ENCODE measurements at places on chromosomes 4 and X. TPM values are rescaled to one million over a fixed set of nuclear protein-coding genes. Genes with fewer than 3 reads are reported as not detected.
A peak's percentile ranks its signal among the peaks of the same experiment; 100 is the strongest.

- no peak for DNase-seq
Observed at GRCh38 chrX:118884552-118885138, 61.0 kb downstream of the ZCCHC12 start.

DNA sequence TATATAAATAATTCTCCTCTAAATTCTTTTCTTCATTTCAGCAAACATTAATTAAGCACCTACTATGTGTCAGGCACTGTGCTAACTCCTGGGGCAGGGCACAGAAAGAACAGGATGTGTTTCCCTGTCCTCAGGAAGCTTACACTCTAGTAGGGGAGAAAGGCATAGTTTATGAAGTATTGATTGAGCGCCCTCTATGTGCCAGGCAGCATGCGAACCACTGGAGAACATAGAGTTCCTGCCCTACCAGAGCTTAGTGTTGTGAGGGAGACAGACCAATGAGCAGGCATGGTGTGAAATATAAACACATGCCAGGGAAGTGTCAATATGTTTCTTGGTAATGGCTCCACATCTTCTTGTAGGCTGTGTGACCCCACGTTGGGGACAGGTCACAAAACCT, 3.7 kb downstream of the ADGRG4 start:
- no peak for DNase-seq

FREM3 gene
- total RNA-seq = not detected

GRCh38 chr4:139560406-139561104, 4.5 kb upstream of the SETD7 start:
- DNase-seq = no peak

CCNG2 gene
- total RNA-seq = 38.0 TPM

DNA sequence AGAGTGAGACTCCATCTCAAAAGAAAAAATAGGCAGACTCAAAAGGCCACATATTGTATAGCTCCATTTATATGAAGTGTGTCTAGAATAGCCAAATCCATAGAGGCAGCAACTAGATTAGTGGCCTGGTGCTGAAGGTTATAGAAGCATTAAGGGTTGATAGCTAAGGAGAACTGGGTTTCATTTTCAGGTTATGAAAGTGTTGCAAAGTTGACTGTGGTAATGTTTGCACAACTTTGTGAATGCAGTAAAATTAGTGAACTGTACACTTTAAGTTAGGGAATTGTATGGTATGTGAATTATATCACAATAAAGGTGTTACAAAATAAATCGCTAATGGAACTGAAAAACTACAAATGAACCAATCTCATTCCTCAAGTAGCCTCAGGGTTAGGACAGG, 28.3 kb downstream of the TXLNG start:
- DNase-seq = no peak

DNA sequence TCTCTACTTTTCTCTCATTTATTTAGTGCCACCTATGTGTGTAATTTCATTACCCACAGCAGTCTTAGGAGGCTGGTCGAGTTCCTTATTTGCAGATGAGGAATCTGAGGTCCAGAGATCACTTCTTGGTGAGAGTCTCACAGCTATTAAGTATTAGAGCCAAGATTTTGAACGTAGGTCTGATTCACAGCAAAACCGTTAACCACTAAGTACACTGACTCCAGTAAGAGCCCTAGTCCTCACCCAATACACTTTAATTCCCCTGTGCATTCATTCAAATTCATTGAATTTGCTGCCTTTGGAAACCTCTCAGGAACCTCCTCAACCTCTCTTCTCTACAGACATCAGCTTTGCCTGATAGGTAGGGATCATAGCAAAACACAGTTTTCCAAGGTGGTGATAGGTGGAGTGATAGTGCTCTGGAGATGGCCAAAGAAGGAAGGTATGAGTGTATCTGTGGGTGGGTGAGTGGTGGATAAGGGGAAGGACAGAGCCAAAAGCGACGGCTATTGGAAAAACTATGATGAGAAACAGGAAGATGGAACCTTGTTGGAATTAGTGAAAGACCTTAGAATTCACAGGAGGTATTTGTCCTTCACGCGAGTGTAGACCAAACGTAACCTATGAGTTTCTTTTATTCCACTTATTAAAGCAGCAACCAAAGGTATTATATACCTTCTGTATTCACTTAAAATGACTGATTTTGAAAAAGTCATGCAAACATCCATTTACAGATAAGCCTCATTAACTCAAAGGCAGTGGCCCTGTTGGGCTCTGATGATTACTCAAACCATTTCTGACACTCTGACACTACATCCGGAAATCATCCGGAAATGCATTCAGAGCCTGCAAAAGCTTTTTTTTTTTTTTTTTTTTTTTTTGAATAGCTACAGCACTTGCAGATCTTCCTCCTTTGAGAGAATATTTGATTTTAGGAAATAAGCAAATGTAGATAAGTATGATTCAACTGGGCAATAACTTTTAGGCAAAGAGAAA, 6.3 kb downstream of the FMR1 start:
- DNase-seq = no peak

IRAK1 gene
- total RNA-seq = 114 TPM

- no peak for DNase-seq
Observed at GRCh38 chr4:169144061-169144600, 126.6 kb downstream of the SH3RF1 start.

GRCh38 chr4:73259571-73260090, 1.0 kb upstream of the ANKRD17 start:
- no peak for DNase-seq

GRCh38 chr4:76755756-76756155, 142.2 kb downstream of the SOWAHB start:
- no peak for DNase-seq

- no peak for DNase-seq
Observed at GRCh38 chrX:125646195-125646594, 326.5 kb downstream of the TEX13C start.

- DNase-seq = no peak
Observed at GRCh38 chr4:139521754-139522401, 34.1 kb downstream of the SETD7 start.

GUCY1A1 gene
- total RNA-seq = 88.1 TPM

DNA sequence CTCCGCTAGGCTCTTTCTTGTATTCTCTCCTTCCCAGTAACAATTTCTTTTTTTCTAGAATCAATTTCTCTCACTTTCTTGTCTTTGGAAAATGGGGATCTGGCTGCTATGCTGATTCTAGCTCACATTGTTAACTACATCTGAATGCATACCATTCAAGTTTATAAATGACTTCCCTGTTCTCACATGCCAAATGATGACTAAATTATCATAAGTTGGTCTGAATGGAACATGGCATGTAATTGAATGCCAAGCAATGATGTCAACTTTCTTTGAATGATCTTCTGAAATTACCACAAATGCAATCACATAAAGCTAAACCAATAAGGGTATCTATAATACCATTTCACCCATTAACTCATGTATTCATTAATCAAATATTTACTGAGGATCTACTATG, 2.7 kb upstream of the ITM2A start:
- no peak for DNase-seq

PPA2 gene
- total RNA-seq = 91.3 TPM

DNA sequence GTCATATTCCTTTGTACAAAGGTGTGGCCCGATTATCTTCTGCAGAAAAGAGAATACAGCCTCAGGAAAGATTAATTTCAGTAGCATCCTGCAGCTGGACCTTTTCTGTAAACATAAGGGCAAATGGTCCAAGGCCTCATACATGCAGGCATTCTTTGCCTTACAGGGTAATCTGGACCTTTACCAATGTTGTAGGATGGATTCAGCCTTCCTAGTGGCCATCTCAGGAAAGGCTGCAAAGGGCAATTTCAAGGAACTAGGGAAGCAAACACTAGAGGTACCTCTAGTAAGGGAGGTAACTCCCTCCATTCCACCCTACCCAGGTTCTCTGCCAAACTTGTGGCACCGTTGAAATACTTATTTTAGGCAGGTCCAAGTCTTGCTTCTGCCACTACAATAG, 43.0 kb downstream of the UGT2B28 start:
- no peak for DNase-seq

FANCB gene
- total RNA-seq = 2.0 TPM

DNA sequence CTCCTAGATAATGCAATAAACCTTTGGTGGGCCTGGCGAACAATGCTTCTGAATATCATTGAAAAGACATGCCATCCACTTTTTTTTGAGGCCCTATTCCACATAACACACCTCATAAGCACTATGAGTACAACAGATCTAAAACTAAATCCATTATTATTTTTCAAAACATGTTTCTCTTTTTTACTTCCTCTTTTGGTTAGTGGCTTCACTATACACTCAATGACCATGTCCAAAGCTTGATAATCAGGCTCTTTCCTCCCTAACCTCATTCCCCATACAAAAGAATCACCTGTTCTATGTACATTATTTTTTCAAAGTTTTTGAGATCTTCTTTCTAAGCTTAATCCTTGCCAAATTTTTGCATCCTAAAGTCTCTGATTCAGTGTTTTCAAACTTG, 20.4 kb upstream of the NPY2R start:
- no peak for DNase-seq

DNA sequence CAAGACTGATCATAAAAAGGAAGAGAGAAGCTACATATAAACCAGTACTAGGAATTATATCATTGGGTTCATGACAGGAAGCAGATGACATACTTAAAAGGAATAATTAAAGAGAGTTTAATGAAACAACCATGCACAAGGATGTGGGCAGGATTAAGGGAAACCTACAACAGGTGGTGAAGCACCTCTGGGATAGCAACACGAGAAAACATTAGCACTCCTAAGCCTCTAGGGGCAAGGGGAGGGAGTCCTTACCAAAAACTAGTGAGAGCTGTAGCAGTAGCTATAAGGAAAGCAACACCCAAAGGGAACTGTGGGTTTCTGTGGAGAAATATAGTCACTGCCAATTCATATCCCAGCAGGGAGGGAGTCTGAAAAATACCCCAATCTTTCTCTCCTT, 7.2 kb upstream of the THOC2 start:
- no peak for DNase-seq

SNCA gene
- 25.5 TPM for total RNA-seq

DNA sequence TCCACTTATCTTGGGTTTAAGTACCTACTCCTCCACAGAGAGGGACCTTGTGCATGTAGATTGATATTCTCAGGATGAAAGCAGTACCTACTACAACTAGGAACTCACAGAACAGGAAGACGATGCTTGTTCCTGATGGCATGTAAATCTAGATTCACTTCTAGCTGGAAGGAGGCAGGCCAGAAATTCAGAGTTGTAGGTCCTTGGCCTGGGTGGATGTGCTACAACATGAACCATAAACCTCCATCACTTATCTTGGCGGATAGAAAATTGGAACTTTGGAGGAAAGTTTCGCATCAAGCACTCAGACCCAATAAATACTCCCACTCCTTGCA, 9.3 kb upstream of the SMIM20 start:
- DNase-seq = no peak

DNA sequence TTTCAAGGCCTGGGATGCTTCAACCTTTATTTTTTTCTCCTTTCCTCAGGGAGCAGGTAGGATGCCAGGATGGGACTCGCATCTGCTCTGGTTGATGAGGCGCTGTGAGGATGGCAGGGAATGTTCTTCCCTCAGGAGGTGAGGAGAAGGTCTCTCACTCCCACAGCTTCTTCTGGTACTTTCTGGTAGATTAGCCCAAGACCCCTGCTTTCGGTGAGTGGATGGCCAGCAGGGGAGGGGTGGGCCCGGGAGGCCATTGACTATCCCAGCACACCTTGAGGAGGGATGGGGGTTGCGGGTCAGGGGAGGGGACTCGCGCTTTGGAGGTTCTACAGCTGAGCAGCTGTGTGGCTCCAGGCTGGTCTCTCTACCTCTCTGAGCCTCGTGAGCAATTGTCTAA, 14.8 kb downstream of the CYTL1 start:
- peak; percentile 42 for DNase-seq

- no peak for DNase-seq
Observed at GRCh38 chrX:45502396-45502795, 301.7 kb upstream of the DIPK2B start.
